H4 (cell line): ENCODE measurements at places on chromosomes 6 and 20. TPM values are rescaled to one million over a fixed set of nuclear protein-coding genes. Genes with fewer than 3 reads are reported as not detected.

PNISR gene
- total RNA-seq: 22.4 and 22.9 TPM in 2 replicates

MUCL3 gene
- not detected in 2 replicates for total RNA-seq

LRRC73 gene
- total RNA-seq: 1.0 and 1.8 TPM in 2 replicates

EDN1 gene
- 3.5 and 6.7 TPM in 2 replicates for total RNA-seq

SYCP2L gene
- total RNA-seq: 0.39 and 1.5 TPM in 2 replicates

C20orf204 gene
- 0.08 TPM in 1 of 2 replicates, not detected in the other for total RNA-seq

ACAT2 gene
- 37.4 and 40.5 TPM in 2 replicates for total RNA-seq

REM1 gene
- total RNA-seq: not detected in 2 replicates

NELFCD gene
- total RNA-seq: 19.0 and 44.2 TPM in 2 replicates

SLC17A4 gene
- total RNA-seq: not detected in 2 replicates

OOEP gene
- not detected in 2 replicates for total RNA-seq

HFE gene
- total RNA-seq: 7.8 and 13.4 TPM in 2 replicates

BCAS1 gene
- 0.12 TPM in 1 of 2 replicates, not detected in the other for total RNA-seq

XKR7 gene
- not detected in 2 replicates for total RNA-seq

ZFP57 gene
- not detected in 2 replicates for total RNA-seq

KHDC1L gene
- 1.3 TPM in 1 of 2 replicates, not detected in the other for total RNA-seq

NKX2-2 gene
- 0.56 and 1.2 TPM in 2 replicates for total RNA-seq

SUMO4 gene
- 0.29 TPM in 1 of 2 replicates, not detected in the other for total RNA-seq

COX4I2 gene
- not detected in 2 replicates for total RNA-seq

TRAPPC3L gene
- 0.17 TPM in 1 of 2 replicates, not detected in the other for total RNA-seq

TMEM244 gene
- total RNA-seq: not detected in 2 replicates

SPATA25 gene
- 0.12 and 1.0 TPM in 2 replicates for total RNA-seq

ERVFRD-1 gene
- not detected in 2 replicates for total RNA-seq

DNAH8 gene
- total RNA-seq: not detected in 2 replicates

CLDN20 gene
- not detected in 2 replicates for total RNA-seq

NRSN2 gene
- 69.6 and 72.8 TPM in 2 replicates for total RNA-seq

SLC32A1 gene
- not detected in 2 replicates for total RNA-seq

WFDC5 gene
- total RNA-seq: not detected in 2 replicates

GCLC gene
- 58.5 and 65.4 TPM in 2 replicates for total RNA-seq

CCR6 gene
- total RNA-seq: not detected in 2 replicates

TMEM217 gene
- total RNA-seq: 1.1 and 1.6 TPM in 2 replicates

DEFB123 gene
- total RNA-seq: not detected in 2 replicates

FOXA2 gene
- 0.80 and 1.6 TPM in 2 replicates for total RNA-seq

FERMT1 gene
- total RNA-seq: 0.56 and 1.6 TPM in 2 replicates

MAS1 gene
- not detected in 2 replicates for total RNA-seq

RREB1 gene
- 5.3 and 13.0 TPM in 2 replicates for total RNA-seq

CCM2L gene
- 0.04 TPM in 1 of 2 replicates, not detected in the other for total RNA-seq

STX11 gene
- not detected in 2 replicates for total RNA-seq

OVOL2 gene
- total RNA-seq: 0.47 and 1.5 TPM in 2 replicates
